Esophagus muscularis mucosa (tissue), 4 donors: ENCODE measurements at places on chromosomes 3 and 15. TPM values are rescaled to one million over a fixed set of nuclear protein-coding genes. Genes with fewer than 3 reads are reported as not detected.

Gene ZKSCAN7
- 3.6 TPM for total RNA-seq

Gene CD86
- total RNA-seq = 1.8 TPM

Gene CNBP
- 395 TPM for total RNA-seq

Gene MESP1
- 0.50 TPM for total RNA-seq

Gene SNX22
- total RNA-seq = 0.33 TPM

Gene SERPINI2
- 1.2 TPM for total RNA-seq

Gene ARHGAP31
- total RNA-seq = 24.9 TPM

Gene COL8A1
- total RNA-seq = 139 TPM

Gene ACOX2
- total RNA-seq = 19.5 TPM

Gene CLRN1
- total RNA-seq = not detected

Gene CACNA2D3
- total RNA-seq = 6.3 TPM

DNA sequence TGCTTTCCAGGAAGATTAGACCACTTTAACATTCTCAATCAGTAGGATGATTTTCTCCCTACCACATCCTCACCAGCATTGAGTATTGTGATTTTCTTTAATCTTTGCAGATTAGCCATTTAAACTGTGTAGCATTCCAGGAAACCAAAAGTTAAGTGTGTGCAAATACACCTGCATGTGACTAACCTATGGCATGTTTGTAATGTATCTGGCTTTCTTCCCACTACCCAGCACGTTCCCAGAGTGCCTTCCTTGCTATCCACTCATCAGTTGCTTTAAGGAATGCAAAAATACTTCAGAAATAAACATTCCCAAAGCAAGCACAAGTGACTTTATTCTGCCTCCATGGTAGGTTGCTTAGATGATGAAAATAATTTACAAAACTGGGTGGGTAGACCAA lies 74.2 kb downstream of the ATG7 start:
- no peak for DNase-seq

DNA sequence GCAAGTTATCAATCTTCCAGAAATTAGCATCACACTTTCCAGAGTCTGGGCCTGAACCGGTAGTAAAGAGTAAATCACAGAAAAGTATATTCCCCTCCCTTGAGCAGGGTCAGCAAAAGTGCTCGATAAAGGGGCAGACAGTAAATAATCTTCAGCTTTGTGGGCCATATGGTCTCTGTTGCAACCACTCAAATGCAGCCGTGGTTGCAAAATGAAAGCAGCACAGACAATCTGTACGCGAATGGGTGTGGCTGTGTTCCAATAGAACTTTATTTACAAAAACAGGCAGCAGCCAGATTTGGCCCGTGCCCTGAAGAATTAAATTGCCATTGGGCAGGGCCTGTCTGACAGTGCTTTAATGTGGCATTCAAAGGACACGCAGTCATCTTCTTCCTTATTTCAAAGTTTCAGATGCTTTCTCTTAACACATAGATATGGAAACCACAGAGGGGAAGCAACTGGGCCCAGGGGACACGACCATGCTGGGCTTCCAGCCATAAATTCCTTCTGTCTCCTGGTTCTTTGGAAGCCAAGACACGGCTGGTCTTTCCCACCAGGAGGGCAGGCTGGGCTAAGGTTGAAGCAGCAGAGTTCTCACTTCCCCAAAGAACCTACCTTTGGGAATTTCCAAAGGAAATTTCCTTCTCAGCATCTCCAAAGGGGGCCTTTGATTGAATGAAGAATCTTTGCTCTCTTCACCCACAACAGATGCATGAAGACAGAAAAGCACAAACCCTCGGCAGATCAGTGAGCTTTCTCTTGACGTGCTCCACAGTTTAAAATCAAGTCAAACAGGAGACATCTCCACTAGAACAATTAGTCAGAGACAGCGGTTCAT lies 489.8 kb upstream of the PROK2 start:
- no peak for DNase-seq

GRCh38 chr3:160259589-160259988 lies 34.4 kb downstream of the C3orf80 start:
- no peak for DNase-seq

DNA sequence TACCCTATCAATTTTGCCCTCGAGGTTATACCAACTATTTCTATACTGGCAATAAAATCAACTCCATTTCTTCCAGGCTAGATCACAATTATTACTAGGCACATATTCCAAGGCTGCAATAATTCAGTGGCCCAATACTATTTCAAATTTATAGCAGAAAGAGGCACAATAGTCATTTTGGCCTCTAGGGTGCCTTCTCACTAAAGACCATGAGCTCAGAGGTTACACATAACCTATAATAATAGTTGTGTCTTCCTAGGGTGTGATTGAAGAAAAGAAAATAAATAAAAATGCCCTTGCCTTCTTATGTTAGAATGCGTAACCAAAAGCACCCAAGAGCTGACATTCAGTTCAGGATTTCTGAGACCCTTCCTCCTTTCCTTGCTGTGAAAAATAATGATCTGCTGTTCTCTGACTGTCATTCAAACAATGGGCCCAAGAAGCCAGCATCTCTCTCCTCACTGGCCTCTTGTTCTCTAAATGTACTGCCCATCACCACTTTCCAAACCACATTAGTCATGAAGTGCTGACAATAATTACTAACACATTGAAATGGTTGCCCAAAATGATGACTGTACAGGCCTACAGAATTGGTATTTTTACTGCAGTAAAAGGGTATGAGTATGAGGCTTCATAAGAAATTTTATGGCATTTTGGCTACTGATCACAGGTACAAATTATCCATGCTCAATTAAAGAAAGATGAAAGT lies 244.8 kb downstream of the LRRN1 start:
- no peak for DNase-seq

- no peak for DNase-seq
Measured at GRCh38 chr15:63388511-63388910, 6.9 kb upstream of the CA12 start.

GRCh38 chr15:62124973-62125303 lies 40.1 kb downstream of the C2CD4B start:
- no peak for DNase-seq

DNA sequence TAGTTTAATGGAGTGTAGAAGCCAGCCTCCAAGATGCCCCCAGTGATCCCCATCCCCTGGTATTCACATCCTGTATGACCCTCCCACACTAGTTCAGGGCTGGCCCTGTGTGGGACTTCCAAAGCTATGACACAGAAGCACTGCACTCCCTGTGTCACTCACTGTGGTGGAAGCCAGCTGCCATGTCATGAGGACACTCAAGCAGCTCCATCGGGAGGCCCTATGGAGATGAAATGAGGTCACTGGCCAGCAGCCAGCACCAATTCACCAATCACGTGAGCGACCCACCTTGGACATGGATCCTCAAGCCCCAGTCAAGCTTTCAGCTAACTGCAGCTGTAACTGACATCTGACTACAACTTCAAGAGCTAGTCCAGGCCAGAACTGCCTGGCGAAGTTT lies 3.9 kb upstream of the ACAN start:
- no peak for DNase-seq

- DNase-seq = no peak
Measured at GRCh38 chr3:155753038-155753639, 8.3 kb upstream of the PLCH1 start.

GRCh38 chr3:67301556-67301955 lies 303.4 kb downstream of the KBTBD8 start:
- no peak for DNase-seq

DNA sequence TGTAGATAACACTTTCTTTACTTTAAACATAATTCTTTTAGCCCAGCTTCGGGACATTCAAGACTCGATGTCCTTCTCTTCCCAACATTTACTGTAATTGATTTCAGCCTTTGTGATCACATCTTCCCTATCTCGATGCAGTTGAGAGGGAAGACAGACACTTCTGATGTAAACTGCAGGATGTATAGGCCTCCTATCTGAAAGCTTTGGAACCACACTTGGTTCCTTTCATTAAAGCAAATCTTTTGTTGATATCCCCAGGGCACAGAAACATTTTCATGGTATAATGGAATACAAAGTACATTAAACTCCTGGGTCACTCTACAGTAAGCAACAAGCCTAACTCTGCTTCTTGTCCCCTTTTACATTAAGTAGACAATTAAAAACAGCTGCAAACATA lies 6.4 kb downstream of the GRM7 start:
- DNase-seq = no peak

- no peak for DNase-seq
Measured at GRCh38 chr3:186786922-186787321, 3.5 kb downstream of the EIF4A2 start.

DNA sequence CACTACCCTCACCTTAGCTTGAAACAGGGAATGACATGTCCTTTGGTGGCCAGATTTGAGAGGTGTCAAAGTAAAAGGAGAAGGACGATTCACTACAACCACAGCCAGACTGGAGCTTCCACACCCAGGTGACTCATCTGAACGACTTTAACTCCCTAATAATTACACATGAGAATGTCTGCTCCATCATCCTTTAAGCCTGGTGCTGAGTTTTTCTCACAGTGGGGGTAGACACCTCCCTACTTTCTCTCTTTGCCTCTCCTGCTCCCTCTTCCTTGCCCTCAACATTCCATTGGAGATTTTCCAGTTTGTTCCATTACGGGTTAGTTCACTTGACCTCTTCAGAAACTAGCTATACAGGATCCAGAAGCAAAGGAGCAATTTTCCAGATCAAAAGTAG lies 154.3 kb upstream of the BHLHE40 start:
- DNase-seq = no peak

GRCh38 chr15:52225230-52225629 lies 34.0 kb upstream of the GNB5 start:
- DNase-seq = no peak

GRCh38 chr15:37080261-37080921 lies 20.0 kb downstream of the MEIS2 start:
- no peak for DNase-seq

GRCh38 chr3:175484666-175485065 lies 625.5 kb downstream of the NAALADL2 start:
- no peak for DNase-seq

GRCh38 chr3:54960701-54961100 lies 32.8 kb upstream of the LRTM1 start:
- no peak for DNase-seq

GRCh38 chr3:110393941-110394340 lies 677.7 kb upstream of the NECTIN3 start:
- no peak for DNase-seq

GRCh38 chr3:58176827-58177489 lies 33.8 kb downstream of the DNASE1L3 start:
- no peak for DNase-seq
